ENCODE measurements at places on chromosomes 3 and 15.

DNA sequence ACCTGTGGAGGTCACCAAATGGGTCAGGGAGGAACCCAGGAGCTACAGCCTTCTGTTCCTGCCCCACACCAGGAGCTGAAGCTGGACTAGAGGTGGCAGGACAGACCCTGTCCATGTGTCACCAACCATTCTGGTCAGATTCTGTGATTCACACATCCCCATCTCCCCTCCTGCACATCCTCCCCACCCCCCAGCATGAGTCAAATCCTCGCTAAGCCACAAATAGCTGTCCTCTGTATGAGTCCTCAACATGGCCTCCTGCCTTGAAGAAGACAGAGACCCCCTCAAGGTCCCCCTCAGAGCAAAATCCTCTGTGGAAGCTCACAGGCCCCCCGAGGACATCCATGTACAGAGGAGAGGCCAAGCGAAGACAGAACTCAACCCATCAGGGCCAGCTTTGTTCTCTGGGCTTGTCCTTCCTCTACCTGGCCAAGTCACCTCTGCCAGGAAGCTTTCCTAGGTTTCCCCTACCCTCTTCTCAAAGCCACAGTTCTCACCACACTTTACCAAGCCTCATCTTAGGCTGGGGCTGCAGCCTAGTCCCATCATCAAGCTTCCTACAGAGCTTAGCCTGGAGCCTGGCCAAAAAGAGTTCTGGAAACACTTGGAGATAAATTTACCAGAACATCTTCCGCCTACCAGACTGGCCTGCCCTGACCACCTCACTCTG is 17.1 kb downstream of the CACNA2D2 start:
- no peak for DNase-seq

- no peak for DNase-seq
Measured at GRCh38 chr3:144499001-144499930, 527.6 kb downstream of the DIPK2A start.

DNA sequence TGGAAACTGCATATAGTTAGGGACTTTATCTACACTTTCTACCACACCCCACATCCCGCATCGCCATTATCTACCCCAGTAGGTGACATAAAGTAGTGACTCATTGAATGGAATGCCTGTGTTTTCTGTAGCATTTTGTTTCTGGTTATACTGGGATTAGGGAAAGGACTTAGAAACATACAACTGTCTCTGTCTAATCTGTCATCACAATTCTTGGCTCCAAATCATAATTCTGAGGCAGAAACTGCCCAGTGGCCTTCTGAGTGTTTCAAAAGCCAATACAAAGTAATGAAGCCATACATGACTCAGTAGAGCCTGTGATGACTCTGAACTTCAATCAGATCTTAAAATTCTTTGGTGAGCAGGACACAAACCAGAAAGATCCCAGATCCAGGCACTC is 115.7 kb upstream of the CHRM5 start:
- no peak for DNase-seq

DNA sequence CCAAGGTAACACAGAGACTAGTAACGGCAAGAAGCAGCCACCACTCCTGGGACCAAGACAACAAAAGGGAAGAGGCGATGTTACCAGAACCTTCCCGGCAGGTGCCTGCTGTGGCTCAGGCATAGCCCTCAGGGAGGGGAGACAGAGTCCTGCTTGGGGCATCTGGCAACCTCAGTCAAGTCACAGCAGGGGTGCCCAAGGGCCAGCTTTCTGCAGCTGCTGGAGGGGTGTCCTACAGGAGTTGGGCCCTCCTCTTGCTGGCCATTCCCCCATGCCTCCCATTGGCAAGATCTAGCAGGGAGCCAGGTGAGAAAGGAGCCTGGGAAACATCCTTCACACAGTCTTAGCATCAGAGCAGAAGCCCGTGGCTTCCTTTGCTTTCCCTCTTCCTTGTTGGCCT is 197.3 kb upstream of the IL12A start:
- DNase-seq = no peak

DNA sequence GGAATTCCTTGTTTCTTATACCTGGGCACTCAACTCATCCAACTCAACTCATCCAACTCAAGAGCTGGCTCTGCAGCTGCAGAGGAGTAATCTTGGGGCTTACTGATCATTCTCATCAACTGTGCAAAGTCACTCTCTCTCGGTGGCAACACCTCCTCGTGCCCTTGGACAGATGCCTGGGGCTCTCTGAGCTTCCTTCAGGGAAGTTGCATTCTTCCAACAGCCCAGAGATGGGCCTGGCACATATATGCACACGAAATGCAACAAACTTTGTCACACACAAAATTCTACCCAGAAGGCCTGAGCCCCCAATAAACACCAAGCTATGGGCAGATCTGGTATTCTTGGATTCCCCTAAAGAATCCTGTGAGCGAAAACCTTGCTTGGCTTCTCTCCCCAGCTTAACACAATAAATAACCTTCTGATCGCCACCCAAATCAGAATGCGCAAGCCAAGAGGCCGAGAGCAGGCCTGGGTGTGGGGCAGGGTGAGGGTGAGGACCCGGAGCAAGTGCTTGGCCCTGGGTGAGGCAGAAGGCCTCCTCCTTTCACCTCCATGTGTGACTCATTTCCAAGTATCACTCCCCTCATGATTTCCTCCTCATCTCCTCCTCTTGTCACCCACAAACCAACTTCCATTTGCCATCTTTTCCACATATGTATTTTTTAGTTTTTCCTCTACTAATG is 15.4 kb downstream of the TGM5 start:
- DNase-seq = no peak

- peak; percentile 70 for DNase-seq
Measured at GRCh38 chr3:79247725-79248043, 520.1 kb downstream of the ROBO1 start.

- no peak for DNase-seq
Measured at GRCh38 chr15:99706557-99707303, 26.5 kb downstream of the LYSMD4 start.

DNA sequence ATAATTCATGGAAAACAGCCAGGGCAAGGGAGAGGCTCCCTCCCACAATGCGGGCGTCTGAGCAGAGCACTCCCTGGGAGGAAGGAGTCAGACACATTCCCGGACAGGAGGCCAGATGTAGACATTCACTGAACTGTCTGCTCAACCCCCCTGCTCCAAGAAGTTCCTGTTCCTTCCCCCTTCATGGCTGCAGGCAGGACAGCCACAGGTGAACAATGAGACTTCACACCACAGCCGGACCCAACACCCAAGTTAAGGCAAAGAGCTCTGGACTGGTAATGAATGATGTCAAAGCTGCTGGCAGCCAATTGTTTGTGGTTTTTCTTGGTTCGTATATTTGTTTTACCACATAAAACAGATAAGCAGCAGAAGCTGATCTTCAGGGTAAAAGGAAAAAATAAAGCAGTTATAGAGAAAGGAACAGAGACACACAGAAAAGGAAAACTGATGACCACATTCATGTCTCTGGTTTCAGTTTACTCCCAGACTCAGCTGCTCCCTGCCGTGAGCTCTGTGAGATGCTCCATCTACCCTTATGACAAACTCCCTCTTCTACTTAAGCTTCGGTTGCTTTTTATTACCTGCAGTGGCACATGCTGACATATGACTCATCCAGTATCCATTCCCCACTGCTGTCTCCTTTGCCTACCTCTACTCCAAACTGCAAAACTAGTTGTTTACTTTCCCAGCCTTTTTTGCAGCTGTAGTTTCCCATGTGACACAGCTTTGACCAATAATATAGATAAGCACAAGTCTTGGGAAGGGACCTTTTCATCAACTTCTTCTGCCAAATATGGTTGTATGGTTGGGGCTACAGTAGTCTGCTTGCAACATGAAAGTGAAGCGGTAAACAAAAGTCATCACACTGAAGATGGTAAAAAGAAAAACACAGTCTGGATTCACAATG is 33.1 kb downstream of the DZIP1L start:
- no peak for DNase-seq

DNA sequence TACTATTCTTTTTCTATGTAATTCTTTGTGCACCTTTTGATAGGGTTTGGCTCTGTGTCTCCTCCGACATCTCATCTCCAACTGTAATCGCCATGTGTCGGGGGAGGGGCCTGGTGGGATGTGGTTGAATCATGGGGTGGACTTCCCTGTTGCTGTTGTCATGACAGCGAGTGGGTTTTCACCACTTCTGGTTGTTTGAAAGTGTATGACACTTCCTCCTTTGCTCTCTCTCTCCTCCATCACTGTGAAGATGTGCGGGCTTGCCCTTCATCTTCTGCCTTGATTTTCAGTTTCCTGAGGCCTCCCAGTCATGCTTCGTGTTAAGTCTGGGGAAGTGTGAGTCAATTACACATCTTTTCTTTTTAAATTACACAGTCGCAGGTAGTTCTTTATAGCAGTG is 225.8 kb upstream of the DPPA4 start:
- DNase-seq = no peak

DNA sequence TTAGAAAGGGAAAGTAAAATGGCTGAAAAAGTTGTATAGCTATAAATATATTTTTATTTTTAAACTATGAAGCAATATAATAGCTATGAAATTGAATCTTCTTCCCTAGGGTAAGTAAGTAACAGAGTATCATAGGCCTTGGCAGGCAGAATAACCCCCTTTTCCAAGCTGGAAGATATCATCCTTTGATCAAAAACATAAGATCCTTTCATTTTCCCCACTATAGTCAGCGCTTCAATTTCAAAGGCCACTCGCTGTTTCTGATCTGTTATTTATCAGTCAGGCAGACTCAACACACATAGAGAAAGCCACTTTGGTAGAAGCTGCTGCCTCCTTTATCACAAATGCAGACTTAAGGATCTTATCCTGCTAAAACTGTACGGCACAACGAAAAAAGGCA is 74.0 kb upstream of the UBE2E2 start:
- peak; percentile 29 for DNase-seq

- no peak for DNase-seq
Measured at GRCh38 chr3:87320756-87321626, 44.6 kb upstream of the POU1F1 start.

DNA sequence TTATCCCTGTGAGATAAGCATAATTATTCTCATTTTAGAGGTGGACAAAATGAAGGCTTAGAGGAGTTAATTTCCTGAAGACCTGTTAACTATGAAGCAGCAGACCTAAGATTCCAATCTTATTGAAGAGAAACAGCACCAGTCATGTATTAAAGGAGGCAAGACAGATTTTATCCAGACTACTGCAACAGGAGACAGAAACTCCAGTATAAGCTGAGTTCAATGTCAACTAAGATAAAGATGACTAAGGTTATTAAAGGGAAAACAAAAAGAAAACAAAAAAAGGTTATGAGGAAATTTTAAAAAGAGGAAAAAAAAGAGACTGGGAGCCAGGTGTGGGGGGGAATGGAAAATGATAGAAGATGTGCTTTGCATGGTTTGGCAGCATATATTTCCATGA is 707.7 kb upstream of the NR2F2 start:
- no peak for DNase-seq

DNA sequence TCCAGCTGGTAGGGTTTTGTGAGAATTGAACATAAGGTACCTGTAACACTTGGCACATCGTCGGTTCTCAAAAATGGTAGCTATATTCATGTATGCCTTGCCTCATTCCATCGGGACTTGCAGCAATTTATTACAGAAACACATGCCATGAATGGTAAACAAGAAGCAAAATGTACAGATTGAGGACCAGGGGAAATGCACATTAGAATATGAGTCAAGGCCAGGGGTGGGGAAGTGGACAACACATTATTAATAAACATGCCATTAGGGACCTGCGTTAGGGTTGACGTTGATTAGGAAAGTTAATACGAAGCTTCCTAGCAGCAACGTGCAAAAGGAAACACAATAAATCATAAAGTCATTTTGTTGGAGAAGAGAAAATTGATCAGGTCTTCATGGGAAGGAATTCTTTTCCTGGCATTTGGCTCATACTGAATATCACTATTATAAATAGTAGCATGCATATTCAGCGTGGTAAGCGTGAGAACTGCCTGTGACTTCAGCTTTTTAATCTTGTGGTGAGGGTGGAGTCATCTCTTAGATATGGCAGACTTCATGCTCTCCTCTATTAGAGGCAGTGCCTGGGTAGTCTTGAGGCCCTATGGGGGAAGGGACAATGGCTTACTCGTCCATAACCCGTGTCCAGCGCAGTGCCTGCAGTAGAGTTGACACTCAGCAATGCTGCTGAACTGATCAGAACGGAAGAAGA is 184.9 kb downstream of the SV2B start:
- no peak for DNase-seq

DNA sequence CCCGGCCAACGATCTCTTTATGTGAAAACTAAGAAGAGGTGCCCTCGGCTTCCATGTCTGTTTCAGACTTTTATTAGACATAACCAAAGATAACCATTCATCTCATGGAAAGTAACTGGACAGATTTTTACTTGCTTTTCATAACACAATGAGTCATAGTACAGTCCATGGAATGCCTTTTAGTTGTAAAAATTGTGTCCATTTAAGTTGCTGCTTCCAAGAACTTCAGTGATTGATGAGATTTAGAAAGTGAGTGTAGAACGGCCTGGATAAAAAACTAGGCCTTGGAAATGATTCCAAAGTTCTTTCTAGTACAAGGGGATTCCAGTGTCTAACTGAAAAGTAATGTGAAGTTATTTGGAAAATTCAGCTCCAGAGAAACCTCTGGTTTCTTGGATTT is 10.8 kb downstream of the EIF2AK4 start:
- DNase-seq = no peak

- peak; percentile 61 for DNase-seq
Measured at GRCh38 chr3:111080413-111080812, 8.8 kb downstream of the NECTIN3 start.

DNA sequence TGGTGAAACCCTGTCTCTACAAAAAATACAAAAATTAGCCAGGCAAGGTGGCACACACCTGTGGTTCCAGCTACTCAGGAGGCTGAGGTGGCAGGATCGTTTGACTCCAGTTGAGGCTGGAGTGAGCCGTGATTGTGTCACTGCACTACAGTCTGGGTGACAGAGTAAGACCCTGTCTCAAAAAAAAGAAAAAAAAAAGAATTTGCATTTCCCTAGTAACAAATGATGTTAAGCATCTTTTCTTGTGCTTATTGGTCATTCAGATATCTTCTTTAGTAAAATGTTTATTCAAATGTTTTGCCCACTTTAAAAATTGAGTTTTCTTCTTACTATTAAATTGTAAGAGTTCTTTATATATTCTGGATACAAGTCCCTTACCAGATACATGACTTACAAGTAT is 48.7 kb downstream of the NFKBIZ start:
- DNase-seq = no peak

- DNase-seq = no peak
Measured at GRCh38 chr15:66402761-66403284, 16.1 kb downstream of the MAP2K1 start.

- DNase-seq = no peak
Measured at GRCh38 chr15:78432664-78433063, 5.4 kb upstream of the IREB2 start.

- no peak for DNase-seq
Measured at GRCh38 chr15:91244919-91245318, 144.9 kb downstream of the SV2B start.

GRCh38 chr3:13133471-13133981 is 60.3 kb upstream of the IQSEC1 start:
- no peak for DNase-seq

GRCh38 chr15:95912280-95912625 is 418.2 kb upstream of the NR2F2 start:
- DNase-seq = no peak

DNA sequence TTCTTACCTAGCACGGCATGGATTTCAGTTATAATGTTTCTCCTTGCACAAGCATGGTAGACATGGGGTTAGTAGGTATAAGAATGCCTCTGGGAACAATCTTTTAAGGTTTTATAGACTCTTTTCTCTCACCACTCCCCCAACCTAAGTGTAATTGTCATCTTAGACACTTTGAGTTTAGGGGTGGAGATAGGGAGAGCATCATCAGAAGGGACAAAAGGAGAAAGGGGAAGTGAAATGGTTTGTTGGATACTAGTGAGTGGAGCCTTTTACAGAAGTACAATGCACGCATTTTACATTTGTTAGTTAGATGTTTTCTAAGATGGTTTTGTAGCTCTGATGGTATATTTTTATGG is 189.2 kb downstream of the TP63 start:
- no peak for DNase-seq

Measured in eye (tissue), 1 donor.